Posterior cingulate gyrus (tissue), 11 donors: ENCODE measurements at places on chromosomes 3 and 15.

GRCh38 chr3:51436998-51437639 is 46.0 kb downstream of the RBM15B start:
- no peak for DNase-seq

DNA sequence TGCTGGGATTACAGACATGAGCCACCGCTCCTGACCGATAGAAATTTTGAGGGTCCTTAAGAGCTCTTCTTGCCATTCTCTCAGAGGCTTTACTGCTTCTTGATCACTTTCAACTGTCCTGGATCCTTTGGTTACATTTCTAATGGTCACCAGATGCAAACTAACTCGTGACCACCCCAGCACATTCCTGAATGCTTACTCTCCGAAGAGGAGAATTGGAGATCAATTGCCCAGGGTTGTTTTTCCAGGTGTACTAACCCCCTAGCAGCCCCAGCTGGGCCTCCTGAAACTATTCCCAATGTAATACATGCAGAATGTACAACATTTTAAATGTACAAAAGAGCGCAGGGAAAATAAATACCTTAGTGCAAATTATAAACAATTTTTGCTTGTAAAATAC is 65.1 kb upstream of the TBL1XR1 start:
- no peak for DNase-seq

GRCh38 chr3:126352476-126353454 is 4.4 kb downstream of the KLF15 start:
- peak; percentile 1 for DNase-seq

DNA sequence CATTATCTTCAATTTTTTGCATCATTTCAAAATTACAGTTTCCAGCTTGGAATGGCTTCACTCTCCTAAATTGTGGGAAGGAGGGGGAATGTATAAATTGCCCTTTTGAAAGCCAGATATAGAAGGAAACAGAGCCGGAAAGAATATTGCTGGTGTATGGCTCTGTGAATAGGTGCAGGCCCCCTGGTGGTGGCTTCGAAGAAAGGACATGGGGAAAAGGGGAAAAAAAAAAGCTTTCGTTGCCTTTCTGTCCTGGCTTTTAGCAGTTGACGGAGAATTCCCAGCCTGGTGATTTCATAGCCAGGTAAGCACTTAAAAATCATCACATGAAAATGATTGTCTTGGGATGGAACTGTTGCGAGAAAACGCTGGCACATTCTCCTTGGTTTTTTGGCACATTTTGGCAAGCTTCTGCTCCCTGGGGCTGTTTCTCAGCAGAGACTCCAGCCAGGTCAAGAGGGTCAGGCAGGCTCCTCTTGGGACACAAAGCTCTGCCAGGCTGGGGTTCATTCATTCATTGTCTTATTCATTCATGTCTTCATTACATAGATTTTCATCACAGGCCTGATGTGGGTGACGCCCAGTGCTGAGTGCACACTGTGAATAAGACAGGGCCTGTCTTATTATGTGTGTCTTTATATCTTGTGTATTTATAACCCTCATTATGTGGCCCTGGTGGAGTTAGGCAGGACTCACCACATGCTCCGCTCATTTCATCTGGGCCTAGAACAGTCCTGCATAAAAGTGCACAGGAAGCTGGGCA is 300.0 kb upstream of the TPM1 start:
- DNase-seq = peak; percentile 58

- DNase-seq = no peak
Observed at GRCh38 chr15:91572110-91572509, 281.4 kb upstream of the SLCO3A1 start.

DNA sequence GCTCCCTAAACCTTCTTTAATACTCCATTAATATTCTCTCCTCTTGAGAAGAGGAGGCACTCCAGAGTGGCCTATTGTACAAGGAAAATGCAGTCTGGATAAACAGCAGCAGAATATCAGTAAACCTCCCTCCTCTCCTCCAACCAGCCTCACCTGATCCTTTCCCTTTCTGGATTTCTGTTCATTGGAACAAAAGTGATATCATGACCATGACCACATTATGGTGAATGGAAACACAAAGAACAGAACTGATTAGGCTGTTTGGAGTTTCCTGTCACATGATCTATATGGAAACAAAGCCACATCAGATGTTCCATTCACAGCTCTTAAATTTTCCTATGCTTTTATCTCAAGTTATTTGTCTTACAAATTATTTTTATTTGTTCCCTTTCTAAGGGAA is 14.6 kb downstream of the C2CD4B start:
- no peak for DNase-seq

DNA sequence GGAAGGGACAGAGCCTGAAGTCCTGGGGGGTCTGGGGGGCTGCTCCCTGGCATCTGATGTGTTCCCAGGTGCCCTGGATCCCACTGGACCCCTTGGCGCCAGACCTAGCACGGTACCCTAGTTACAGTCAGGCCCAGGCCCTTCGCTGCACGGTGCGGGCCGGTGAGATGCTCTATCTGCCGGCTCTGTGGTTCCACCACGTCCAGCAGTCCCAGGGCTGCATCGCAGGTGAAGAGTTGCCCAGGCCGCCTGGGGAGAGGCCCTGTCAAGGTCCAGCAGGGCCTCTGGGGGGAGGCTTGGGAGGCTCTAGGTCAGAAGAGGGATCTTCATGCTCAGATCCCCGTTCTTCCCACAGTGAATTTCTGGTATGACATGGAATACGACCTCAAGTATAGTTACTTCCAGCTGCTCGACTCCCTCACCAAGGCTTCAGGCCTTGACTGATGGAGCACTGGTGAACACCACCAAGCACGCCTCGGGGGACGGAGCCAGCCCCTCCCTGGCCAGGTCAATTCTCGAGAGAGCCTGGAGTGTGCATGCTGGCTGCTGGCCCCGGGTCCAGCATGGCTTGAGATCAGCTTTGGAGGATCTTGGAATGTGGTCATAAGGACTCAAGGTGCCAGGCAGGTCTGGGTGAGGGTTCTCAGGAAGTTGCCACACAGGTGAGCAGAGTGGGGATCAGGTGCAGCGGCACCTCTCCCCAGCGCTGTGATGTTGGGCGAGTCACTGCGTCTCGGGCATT is 1.8 kb upstream of the PLA2G4B start:
- DNase-seq = no peak

DNA sequence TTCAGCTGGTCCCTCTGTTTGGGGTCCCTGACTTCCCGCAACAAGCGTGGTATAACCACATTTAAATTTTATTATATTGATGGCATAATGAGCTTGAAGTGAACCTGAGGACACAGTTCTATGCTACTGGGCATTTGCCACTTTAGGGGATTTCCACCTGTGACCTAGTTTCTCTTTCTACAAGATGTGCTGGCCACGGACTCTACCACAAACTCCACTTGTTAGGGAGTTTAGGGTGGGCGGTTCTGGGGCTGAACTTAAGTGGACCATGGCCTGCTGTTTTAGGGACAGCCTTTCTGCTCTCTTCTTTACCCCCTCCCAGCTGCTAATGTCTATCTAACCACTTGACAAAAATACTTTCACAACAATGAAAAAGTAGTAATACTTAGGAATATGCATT is 1199.1 kb downstream of the SI start:
- DNase-seq = no peak

- DNase-seq = no peak
Observed at GRCh38 chr15:59524331-59524731, 86.3 kb downstream of the FAM81A start.

DNA sequence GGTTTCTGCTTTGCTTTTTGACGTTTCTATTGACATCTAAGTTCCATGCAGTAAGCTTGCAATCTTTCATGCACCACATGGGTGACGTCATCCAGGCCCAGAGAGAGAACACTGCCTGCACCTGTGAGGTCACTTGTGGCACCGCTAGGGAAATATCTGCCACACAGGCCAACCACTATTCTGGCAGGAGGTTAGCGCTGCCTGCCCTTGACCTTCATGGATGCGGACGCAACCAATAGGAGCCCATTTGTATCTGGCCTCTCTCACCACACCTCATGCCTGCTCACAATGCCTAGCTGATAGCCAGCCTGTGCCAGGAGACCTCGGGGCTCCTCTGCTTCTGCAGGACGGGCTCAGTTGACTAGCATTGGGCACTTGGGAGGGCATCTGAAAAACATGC is 55.8 kb upstream of the PRR23E start:
- DNase-seq = no peak

GRCh38 chr15:76134537-76134936 is 74.8 kb downstream of the TMEM266 start:
- no peak for DNase-seq

GRCh38 chr3:49035281-49035680 is 6.1 kb upstream of the IMPDH2 start:
- DNase-seq = no peak

- no peak for DNase-seq
Observed at GRCh38 chr3:28586325-28586724, 237.7 kb upstream of the AZI2 start.

DNA sequence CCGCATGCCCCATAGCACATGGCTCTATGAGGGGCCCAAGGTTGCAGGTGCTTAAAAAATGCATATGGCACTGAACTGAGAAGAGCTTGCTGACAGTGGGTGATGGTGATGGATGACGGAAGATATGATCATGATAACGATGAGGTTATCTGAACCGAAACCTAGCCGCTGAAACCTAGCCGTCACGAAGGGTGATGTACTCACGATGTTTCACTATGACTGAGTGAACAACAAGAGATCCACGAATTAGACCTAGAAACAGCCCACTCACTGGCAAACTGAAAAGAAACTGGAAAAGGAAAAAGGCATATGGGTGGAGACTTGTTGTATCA is 57.6 kb upstream of the BCL6 start:
- no peak for DNase-seq

- DNase-seq = no peak
Observed at GRCh38 chr3:42647821-42648459, 5.6 kb upstream of the ZBTB47 start.

- DNase-seq = no peak
Observed at GRCh38 chr3:126998728-126999127, 15.8 kb downstream of the PLXNA1 start.

- no peak for DNase-seq
Observed at GRCh38 chr3:147614210-147614609, 205.0 kb downstream of the ZIC1 start.

- DNase-seq = no peak
Observed at GRCh38 chr3:38552364-38552763, 56.2 kb downstream of the EXOG start.

GRCh38 chr3:73324203-73325155 is 263.0 kb downstream of the EBLN2 start:
- no peak for DNase-seq

DNA sequence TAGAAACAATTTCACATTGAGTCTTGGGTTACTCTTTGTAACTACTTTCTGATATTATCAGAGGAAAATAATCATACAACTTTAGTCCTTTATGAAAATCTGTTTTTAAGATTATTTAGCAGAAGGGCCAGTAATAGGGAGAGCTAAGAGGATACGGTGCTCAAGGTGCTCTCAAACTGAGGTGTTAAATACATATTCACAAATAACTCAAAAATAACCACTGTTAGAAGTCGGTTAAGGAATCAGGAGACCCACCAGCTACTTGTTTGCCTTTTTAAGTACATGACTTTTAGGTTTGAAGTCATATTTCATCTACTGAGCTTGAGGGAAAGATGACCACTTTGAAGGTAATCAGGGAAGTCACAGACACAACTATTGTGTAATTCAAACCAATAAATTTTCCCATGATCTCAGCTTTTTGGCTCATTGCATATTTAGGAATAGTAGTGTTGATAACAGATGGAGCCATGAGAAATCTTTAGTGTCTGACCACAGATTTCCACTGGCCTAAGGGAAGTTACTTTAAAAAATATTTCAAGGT is 1.4 kb upstream of the RSRC1 start:
- no peak for DNase-seq

- DNase-seq = peak; percentile 91
Observed at GRCh38 chr3:122942937-122943827, 84.4 kb downstream of the SEMA5B start.

DNA sequence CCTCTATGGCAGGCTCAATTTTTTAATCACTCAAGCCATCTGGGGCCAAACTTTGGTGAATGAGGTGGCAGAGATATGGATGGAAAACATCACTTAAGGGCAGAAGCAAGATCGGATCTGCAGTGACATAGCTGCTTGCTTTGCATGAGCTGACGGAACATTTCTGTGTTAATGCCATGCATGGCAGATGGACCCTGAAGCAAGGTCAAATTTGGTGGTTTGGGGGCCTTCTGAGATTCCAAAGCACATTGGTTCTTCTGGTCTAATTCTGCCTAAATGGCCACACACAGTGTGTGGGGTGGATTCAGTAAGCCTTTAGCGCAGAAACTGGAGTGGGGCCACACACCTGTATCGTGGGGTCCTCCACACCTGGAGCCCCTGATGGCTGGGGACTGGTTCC is 38.3 kb upstream of the BCL2L10 start:
- DNase-seq = no peak

DNA sequence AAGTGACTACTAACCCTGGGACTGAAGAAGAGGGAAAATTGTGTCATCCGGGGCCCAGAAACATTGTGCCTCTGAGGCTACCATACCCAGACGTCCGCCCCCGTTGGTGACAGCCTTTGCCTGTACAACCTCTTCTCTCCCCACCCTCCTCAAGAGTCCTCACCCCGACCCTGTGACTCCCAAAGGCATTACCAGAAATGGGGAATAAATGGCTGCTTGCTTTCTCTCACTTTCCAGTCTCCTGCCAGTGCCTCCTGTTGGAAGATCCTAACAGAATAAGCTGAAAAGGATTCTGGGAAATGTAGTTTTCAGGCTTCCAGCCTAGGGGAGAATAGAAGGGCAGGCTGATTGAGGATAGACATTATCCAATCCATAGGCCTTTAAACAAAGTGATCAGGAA is 30.8 kb upstream of the SLC25A36 start:
- peak; percentile 84 for DNase-seq

DNA sequence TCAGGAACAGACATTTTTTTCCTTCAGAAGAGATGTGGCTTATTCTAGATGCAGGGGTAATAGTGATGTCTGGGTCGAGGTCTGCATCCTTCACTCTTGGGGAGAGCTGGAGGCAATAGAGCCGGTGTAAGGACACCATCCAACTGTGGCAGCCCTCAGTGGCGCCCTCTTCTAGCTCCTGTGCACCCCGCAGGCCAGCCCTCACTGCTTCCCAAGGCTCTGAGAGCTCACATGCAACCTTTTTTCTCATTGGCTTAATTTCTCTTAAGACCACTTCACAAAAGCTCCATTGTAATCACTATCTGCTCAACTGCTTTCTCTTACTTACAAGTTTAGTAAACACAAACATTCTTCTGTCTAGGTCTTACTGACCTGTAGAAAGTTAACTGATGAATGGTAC is 3.9 kb upstream of the VPS8 start:
- DNase-seq = no peak

DNA sequence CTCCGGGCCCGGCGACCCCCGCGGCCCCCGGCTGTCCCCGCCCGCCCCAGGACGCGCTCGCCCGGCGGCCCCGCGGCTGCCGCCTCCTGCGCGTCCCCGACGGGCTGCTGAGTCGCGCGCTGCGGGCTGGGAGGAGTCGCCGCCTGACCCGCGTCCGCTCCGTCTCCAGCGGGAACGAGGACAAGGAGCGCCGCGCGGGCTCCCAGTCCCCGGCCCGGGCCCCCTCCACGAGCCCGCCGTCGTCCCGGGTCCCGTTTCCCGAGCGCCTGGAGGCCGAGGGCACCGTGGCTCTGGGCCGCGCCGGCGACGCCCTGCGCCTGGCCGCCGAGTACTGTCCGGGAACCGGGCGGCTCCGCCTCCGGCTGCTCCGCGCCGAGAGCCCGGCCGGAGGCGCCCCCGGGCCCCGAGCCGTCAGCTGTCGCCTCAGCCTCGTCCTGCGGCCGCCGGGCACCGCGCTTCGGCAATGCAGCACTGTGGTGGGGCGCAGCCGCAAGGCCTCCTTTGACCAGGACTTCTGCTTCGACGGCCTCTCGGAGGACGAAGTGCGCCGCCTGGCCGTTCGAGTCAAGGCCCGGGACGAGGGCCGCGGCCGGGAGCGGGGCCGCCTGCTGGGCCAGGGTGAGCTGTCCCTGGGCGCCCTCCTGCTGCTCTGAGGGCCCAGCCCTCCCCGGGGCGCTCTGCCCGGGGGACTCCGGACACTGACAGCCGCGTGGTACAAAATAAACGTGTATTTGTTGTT is 1.5 kb downstream of the C2CD4A start:
- peak; percentile 85 for DNase-seq
